SK-MEL-5 (cell line): ENCODE measurements at places on chromosomes 2 and 18.

DNA sequence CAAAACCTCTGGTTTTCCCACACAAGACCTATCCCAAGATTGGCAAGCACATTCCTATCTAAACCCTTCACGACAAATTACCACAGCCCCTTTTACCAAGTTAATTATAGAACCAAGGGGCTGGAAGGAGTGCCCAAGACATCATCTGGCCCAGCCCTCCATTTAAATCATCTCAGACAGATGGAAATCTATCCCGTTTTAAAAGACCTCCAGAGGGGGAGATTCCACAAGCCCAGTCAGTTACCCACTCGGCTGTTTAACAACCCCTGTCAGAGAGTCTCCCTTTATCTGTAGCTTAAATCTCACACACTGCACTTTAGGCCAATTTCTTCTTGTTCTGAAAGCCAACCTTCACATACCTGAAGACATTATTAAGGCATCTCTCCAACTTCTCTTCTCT is 179.1 kb upstream of the MEIS1 start:
- no peak for DNase-seq

DNA sequence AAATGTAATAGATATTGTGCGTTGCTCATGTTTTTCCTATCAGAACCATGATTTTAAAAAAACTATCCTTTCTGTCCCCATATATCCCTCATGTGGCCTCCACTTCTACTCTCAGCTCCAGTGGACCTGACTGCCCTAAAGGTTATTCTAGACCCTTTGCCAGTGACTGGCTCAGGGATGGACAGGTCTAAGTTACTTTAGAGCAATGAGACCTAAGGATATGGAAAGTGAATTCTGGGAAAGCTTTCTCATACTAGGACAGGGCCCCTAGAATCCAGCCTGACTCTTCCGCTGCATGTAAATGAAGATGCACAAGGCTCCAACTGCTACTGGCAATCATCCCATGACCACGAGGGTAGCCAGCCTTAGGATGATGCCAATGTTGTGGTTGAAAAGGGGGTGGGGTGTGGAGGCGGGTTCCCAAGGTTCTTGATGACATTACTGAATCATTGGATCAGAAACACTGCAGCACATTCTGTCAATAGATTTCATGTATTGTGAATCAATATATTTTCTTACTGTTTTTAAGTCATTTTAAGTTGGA is 21.3 kb downstream of the C2orf69 start:
- peak; percentile 86 for DNase-seq

DNA sequence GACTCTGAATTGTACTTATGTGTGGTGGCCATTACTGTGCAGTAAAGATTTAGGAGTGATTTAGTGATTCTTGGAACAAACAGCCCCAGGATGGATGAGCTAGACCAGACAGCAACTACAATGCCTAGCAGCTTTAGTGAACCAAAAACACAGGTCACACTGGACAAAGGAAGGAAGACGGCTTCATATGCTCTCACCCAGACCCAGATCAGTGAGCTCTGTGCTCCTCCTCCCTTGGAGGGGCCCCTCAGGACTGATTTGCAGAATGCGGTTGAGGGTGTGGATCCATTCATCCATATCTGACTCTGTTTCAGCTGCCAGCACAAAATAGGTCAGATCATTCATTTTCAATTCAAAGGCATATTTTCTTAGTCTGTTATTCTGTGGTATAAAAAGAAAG is 159.7 kb upstream of the CCDC195 start:
- no peak for DNase-seq

- no peak for DNase-seq
These were observed 73.6 kb downstream of the SPATS2L start for GRCh38 chr2:200380091-200380561.

DNA sequence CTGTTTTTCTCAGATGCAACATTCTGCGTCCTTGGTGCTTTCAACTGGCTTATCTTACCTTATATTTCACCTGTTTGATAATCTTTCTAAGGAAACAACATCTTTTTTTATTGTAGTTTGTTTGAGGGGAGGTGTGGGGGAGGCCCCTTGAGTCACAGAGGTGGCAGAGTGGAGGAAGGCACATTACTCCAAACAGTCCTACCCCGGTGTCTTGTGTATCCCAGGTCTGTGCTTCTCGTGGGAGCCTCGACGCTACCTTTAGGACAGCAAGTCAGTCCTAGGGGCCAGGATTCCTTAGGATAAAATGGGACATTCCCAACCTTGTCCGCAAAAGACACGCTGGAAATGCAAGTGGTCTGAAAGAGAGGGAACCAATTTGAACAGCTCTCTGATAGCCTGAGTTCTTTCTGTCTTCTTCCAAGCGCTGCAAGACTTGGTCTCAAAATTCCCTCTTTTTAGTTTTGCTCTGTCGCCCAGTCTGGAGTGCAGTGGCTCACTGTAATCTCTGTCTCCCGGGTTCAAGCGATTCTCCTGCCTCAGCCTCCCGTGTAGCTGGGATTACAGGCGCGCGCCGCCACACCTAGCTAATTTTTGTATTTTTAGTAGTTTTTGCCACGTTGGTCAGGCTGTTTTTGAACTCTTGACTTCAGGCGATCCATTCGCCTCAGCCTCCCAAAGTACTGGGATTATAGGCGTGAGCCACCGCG is 4.0 kb downstream of the GATA6 start:
- no peak for DNase-seq

DNA sequence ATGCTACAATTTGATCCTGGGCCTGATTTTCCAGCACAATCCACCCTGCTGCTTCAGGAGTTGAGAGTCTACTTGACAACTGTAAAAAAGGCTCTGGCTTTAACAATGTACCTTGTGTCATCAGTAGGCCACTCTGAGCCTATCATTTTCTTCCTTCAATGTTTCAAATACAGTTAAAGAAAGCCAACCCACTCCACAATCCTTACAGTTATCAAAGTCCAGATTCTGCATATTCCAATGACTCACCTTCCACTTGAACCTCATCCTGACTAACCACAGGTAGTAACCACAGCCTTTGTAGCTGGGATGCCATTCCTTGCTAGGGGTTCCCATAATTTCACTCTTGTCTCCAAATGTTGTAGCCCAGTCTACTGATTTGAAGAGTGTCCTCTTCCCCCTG is 35.5 kb upstream of the AQP4 start:
- DNase-seq, result no peak

GRCh38 chr2:54572262-54572635 is 116.1 kb downstream of the SPTBN1 start:
- DNase-seq, result no peak

- no peak for DNase-seq
These were observed 42.0 kb downstream of the STEAP3 start for GRCh38 chr2:119265693-119266066.

DNA sequence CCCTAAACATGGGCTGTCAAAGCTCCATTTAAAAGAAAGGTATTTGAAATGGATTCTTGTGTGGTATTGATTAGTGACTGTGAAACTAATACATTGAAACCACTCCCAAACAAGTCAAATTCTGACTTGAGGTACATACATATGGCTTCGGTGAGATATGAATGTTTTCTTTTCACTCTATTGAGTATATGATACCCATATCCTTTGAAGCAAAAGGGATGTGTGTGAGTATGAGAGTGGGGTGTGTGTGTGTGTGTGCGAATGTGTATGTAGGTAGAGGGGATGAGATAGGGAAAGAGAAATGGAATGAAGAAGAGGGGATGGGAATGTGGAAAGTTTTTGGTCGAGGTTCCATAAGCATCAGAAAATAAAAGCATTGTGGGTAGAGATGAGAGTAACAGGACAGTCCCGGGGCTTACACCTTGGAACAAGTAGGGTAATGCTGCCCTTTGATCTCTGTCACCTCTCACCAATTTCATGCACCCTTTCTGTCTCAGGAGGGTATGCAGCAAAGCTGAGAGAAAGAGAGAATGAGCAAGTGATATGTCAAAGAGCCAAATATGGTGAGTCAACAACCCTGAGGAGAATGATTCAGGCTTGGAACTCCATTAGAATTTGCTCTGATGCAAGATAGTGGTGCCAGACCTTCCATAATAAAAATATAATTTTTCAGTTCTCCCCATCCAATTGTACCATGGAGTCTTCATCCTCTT is 64.0 kb upstream of the ZEB2 start:
- DNase-seq, result no peak

DNA sequence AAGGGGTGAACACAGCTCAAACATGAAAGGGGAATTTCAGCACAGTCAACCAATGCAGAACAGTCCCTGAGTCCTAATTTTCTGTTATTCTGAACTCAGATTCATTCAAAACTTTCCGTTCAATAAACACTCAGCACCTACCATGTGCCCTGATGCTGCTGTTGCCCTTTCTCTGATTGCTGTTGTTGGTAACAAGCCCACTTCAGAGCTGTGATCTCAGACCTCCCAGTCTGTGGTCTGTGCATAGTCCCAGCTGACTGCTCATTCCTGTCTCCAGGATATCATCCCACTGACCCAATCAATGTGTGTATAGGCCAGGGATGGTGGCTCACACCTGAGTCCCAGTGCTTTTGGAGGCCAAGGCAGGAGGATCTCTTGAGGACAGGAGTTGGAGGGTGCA is 82.7 kb upstream of the SLC35G4 start:
- no peak for DNase-seq

DNA sequence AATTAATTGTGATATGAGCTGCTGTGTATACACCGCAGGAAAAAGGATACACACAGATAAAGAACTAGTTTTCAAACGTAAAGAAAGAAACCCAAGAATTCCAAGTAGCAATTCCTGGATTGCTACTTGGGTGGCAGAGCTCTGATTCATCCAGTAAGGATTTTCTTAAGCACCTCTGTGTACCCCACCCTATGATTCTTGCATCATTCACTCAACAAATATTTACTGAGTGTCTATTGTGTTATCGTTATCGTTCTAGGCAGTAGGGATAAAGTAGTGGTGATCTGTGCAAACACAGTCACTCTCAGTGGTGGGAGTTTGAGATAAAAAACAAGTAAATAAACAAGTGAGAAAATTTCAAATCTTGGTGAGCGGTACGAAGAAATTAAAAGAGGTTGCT is 4.9 kb upstream of the TMEM200C start:
- no peak for DNase-seq

GRCh38 chr2:179273461-179273962 is 8.9 kb upstream of the SESTD1 start:
- peak; percentile 84 for DNase-seq

- DNase-seq, result no peak
These were observed 87.5 kb upstream of the ALKAL2 start for GRCh38 chr2:375270-375955.

DNA sequence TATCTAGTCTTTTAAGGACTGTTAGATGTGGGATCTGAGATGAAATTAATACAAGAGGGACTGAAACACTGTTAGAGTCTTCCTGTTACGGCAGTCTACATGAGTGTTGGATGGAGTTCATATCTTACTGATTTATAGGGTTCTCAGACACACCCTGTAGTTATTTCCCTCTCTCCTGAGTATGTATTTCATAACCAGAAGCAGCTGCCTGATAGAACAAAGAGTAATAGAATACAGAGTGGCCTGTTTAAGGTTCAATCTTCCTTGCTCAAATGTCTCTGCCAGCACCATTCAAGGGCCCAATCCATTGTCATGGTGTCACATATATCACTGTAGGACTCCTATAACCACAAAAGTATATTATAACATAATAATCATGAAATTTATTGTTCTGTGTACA is 1229.1 kb upstream of the ACVR2A start:
- DNase-seq, result no peak

DNA sequence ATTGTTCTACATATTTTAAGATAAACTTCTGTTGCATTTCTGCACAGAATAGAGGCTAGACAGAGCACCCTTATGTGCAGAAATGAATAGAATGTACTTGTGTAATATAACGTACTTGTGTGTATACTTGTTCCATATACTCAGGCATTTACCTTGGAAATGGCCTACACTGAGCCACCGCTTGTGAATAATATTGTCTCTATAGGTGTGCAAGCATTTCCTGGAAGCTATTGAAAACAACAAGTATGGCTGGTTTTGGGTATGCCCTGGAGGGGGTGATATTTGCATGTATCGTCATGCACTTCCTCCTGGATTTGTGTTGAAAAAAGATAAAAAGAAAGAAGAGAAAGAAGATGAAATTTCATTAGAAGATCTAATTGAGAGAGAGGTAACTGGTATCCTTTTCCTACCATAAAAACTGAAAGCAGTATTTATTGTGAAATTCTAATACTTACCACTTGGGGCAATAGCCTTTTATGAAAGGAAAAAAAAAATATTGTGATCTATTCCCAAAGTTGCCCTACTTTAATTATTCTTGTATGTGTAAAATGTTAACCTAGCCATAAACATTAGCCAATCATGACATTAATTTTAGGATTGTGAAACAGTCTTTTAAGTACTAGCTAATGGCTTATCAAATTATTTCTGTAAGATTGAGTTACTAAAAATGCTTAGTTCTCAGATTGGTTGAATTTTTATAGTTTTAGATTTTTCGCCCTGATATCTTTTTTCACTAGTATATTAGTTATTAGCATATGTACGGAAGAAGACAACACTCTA is 18.0 kb downstream of the ZC3H15 start:
- DNase-seq, result peak; percentile 57

GRCh38 chr2:205754285-205754923 is 72.1 kb downstream of the NRP2 start:
- no peak for DNase-seq

- DNase-seq, result no peak
These were observed 22.3 kb downstream of the LRATD1 start for GRCh38 chr2:14654835-14655282.

GRCh38 chr2:108620656-108621055 is 86.4 kb downstream of the LIMS1 start:
- DNase-seq, result no peak

DNA sequence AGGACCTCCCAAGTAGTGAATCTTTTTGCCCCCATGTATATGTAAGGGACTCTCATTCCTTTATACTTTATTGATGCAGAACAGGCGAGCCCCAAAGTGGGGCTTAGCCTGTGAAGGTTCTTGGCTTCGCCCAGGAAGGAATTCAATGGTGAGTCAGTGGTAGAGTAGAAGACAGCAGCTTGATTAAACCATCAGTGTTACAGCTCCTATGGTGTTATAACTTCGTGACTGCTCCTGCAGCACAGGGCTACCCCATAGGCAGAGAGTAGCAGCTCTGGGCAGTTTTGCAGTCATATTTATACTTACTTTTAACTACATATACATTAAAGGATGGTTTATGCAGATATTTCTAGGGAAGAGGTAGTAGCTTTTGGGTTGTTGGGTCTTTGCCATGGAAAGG is 11.0 kb downstream of the FAM171B start:
- no peak for DNase-seq

- DNase-seq, result no peak
These were observed 150.1 kb downstream of the CTIF start for GRCh38 chr18:48688961-48689360.

- DNase-seq, result no peak
These were observed 1.3 kb upstream of the CEP68 start for GRCh38 chr2:65054749-65055421.
